C1 segment of cervical spinal cord (tissue), 14 donors: ENCODE measurements at places on chromosomes 1 and 21.

DNA sequence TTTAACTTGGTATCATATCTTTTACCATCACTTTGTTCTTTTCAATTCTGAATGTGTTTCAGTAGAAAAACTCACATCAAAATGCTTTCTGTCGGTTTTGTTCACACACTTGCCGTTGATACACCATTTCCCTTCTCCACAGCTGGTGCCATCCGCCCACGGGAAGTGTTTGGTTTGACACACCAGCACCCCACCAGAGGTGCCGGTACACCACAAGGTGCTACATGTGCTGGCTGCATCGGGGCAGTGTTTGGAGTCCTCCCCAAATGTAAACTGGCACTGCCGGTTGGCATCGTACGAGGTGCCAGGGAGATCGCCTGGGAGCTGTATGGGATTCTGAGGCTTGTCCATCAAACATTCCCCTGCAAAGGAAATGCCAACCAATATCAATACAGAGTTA, 5.0 kb downstream of the ADAMTS1 start:
- no peak for DNase-seq

GRCh38 chr1:81118550-81118949, 682.2 kb upstream of the ADGRL2 start:
- no peak for DNase-seq

GRCh38 chr1:209062863-209063262, 520.7 kb upstream of the CAMK1G start:
- no peak for DNase-seq

DNA sequence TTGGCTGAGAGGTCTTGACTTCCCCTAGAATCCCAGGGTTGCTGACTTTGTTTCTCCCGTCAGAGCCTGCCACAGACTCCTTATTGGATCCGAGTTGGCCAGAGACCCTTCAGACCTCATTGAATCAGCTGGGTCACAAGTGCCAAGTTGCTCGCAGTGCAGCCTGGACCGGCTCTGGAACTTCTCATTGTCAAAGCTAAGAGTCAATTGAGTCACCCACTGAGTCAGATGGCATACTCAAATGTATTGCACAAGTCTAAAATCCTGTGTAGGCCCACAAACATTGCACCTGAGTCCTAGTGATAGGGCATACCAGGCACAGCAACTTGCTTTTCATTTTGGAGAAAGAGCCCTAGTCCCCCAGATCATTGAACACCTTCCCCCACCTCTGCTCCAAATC, 20.4 kb upstream of the SCAF4 start:
- no peak for DNase-seq

- no peak for DNase-seq
These were observed 10.7 kb upstream of the MMEL1 start for GRCh38 chr1:2643414-2644077.

- DNase-seq = no peak
These were observed 92.1 kb downstream of the WDR3 start for GRCh38 chr1:118021668-118022067.

DNA sequence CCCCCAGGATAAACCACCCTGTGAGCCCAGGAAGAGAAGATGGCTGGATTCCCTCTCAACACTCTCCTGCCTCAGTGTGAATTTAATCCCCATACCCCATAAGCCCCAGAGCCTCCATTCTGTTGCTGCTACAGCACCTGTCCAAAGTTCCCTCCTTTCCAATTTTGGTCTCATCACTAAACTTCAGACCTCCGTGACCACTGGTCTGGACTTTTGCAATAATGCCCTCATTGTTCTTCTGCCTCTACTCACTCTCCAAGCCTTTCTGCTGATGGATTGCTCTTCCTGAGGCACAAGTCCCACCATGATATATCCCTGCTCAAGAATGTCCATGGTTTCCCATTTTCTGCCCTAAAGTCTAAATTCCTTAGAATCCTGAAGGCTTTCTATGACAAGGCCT, 83.2 kb downstream of the CD58 start:
- DNase-seq = no peak

DNA sequence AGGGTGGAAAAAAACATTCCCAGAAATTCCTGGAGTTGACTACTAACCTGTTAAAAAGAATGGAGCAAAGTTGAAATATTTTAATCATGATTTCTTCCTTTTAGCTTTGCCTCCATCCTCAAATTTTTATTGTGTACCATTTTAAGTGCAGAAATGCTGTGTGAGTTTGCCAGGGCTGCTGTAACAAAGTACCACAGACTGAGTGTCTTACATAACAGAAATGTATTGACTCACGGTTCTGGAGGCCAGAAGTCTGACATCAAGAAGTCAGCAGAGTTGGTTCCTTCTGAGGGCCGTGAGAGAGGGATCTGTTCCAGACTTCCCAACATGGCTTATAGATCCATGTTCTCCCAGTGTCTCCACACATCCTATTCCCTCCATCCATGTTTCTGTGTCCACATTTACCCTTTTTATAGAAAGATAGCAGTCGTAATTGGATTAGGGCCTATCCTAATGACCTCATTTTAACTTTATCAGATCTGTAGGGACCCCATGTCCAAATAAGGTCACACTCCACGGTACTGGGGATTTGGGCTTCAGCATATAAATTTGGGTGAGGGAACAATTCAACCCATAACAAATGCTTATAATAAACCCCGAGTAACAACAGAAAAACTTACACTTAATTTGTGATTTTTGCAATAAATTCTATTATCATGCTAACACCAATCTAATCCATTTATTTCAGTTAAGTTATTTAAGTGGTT, 12.7 kb downstream of the SNX7 start:
- no peak for DNase-seq

- no peak for DNase-seq
These were observed 25.2 kb upstream of the IKBKE start for GRCh38 chr1:206445116-206445515.

GRCh38 chr1:211900441-211900840, 69.9 kb upstream of the LPGAT1 start:
- DNase-seq = no peak

DNA sequence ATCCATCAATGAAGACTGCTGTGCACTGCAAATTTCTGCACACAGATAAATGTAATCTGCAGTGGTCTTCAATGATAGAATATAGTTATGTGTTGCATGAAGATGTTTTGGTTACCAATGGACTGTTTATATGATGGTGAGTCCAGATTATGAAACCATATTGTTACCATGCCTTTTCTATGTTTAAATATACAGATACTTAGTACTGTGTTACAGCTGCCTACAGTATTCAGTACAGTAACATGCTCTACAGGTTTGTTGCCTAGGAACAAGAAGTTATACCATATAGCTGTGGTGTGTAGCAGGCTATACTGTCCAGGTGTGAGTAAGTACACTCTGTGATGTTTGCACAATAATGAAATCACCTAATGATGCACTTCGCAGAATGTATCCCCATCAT, 40.8 kb downstream of the SORT1 start:
- no peak for DNase-seq

GRCh38 chr1:8019229-8019620, 6.9 kb downstream of the ERRFI1 start:
- no peak for DNase-seq

DNA sequence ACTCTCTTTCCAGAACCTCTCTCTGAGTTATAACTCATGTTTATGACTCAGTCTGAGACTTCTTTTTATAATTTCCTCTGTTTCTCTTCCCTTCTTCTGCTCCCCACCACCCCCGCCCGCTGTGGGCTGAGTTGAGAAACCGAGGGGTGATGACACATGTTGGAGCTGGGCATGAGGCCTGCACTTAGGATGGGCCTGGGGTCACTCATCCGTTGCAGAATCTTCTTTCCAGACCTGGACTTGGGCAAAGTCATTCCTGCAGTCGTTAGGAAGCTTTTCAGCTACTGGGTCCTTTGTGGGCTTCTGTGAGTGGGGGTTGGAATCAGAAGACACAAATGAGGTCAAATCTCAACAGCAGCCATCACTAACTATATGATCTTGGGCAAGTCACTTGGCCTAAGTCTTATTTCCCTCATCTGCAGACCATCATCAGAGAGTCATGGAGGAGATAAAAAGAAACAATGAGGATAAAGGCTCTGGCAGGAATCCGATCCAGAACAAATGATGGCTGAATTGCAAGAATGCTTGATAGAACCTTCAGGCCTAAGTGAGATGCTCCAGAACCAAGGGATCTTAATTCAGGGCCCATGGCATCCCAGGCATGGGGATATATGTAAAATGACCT, 53.4 kb downstream of the RPS6KA1 start:
- no peak for DNase-seq

DNA sequence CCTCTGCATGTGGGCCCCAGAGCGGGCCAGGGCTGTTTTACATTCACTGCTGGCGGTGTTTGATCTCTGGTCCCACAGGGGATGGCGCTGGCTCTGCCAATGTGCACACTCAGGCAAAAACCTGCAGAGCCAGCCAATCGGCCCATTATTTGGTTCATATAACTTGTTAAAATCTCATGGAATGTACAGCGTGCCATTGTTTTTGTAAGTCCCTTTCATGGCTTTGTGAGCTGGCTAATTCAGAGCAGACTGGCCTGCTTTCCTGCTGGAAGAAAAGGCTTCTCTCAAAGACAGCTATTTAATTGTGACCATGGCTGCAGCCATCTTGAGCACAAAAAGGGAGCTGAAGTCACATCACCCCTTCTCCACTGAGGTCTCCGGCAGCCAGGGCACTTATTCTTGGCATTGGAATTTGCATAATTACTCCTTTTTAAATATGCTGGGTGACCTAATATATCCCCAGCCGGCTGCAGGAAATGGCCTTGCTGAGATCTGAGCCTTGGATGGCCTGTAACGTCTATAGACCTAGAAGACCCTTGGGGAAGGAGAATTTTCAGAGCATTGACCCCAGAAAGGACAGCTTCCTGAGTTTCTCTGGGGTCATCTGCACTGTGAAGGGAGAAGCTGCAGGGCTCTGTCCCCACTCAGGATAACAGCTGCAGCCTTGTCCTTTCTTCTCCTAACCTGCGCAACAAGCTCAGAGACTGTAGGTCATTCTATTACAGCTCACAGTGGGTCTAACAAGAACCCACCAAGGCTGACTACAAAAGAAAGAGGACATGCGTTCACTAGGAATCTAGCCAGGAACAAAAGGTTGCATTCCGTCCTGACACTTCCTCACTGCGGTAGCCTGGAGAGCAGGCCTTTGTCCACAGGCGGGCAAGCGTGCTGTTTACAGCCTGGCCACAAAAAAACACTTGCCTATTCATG, 45.8 kb downstream of the BCAR3 start:
- no peak for DNase-seq

- DNase-seq = no peak
These were observed 213.1 kb downstream of the RERE start for GRCh38 chr1:8604041-8604945.

- DNase-seq = no peak
These were observed 8.4 kb upstream of the TNNI1 start for GRCh38 chr1:201429736-201430501.

- no peak for DNase-seq
These were observed 57.6 kb downstream of the WLS start for GRCh38 chr1:68174738-68175113.

DNA sequence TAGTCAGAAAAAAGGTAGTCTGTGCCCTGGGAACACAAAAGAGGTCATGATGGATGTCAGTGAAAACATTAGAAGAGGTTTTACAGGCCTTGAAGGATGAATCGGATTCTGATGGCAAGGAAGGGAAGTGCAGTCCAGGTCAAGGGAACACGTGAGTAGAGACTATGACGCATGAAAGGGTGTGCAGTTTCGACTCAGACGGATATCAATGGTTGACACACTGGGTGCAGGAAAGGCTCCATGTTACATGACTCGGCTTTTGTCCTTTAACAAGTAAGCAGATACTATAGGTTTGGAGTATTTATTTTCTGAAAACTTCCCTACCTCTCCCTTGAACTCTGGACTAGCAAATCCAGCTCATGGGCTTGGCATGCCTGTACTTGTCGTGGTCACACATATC, 55.3 kb downstream of the SEC16B start:
- no peak for DNase-seq
